ENCODE measurements at places on chromosomes 3 and 15.

- DNase-seq = no peak
These were observed 19.7 kb downstream of the TBC1D2B start for GRCh38 chr15:78057803-78058202.

GRCh38 chr15:78170848-78171773, 21.9 kb downstream of the IDH3A start:
- no peak for DNase-seq

DNA sequence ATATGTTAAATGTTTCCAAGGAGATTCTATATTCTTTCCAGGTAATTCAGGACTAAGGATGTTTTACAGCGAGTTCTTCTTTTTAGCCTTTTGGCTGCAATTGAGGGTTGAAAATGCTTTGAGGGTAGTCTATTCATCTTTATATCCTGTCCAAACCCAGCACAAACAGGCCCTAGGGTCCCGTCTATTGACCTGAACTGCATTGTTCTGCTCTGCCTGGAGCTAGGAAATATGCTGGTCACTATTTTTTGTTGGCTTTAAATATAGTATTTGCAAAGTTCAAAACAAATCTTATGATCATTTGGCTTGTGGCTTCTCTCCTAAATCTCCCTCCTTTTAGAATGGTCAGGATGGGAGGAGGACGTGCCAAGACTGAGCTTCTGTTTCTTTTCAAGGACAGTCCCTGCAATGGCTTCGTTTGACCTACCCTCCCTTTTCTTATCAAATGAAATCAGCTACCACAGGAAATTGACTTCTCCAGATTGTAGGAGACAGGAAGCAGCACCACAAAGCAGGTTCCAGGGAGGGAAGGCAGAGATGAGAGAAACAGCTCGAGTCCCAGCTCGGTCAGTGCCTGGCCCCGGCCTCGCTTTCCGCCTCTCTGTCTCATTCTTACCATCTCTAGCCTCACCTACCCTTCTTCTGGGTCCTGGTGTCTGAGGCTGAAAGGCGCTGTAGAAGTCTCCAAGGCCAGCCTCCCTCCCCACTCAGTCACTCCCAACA, 27.6 kb upstream of the NRROS start:
- DNase-seq = no peak

DNA sequence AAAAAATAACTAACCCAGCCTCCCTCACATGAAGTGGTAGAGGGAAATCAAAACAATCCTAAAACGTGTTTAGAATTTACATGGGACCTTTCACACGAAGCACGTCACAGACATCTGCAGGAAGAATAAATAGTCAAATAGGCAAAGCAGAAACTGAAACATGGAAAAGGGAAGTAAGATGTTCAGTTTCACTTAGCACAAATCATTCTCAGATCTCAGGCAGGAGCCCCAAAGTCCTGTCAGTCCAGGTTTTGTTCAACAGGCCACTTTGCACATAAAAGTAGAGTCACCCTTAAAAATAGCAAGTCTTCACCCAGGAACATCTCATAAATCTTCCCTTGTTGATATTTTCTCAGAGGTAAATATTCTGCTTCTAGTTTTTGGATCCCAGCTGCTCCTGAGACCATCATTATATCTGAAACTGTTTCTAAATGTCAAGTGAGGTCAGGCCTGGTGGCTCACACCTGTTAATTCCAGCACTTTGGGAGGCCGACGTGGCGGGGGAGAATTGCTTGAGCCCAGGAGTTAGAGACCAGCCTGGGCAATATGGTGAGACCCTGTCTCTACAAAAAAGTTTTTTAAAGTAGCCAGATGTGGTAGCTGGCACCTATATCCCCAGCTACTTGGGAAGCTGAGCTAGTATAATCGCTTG, 1.9 kb downstream of the RUBCN start:
- DNase-seq = no peak

DNA sequence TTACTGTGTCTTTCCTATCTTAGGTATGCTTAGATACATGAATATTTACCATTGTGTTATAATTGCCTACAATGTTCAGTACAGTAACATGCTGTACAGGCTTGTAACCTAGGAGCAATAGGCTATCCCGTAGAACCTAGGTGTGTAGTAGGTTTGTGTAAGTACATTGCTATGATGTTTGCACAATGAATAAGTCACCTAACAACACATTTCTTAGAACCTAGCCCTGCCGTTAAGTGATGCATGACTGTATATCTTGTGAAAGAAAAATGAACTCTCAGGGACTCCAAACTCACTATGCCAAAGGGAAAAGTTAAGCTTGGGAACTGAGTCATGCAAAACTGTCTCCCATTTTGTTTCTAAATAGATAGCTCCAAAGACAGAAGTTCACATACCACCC, 91.5 kb upstream of the ACP3 start:
- no peak for DNase-seq

DNA sequence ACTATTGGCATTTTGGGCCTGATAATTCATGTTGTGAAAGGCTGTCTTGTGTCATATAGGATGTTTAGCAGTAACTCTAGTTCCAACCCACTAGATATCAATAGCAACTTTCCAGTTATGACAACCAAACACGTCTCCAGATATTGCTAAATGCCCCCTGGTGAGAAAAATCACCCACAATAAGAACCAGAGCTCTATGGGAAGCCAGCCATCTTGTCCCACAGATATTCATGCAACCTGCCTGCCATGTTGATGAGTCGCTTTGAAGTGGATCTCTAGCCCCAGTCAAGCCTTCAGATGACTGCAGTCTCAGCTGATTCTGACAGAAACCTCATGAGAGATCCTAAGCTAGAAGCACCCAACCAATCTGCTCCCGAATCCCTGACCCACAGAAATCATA, 5.6 kb upstream of the TNIK start:
- no peak for DNase-seq

DNA sequence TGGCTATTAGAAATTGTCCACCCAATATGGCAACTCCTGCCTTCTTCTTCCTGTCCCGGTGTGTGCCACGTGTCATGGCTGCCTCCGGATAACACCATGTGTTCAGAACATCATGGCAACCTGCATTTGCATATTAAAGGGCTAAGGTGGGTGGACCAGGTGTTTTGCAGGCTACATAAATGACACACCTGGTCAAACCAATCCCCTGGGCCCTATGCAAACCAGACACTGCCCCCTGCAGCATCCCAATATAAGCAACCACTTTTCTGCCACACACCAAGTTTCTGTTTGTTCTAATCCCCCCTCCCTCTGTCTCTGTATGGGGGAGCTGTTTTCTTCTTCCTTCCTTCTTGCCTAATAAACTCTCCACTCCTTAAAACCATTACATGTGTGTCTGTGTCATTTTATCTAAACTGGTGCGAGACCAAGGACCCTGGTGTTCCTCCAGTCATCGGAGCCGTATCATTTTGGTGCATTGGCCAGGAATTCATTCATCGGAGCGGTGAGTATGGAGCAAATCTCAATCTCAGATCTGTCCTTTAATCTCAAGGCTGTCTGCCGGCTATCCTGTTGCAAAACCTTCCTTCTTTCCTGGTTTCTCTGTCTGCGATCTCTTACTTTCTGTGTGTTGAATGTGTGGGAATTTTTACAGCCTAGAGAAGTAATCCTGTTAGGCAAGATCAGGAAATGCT, 44.5 kb downstream of the NCEH1 start:
- DNase-seq = no peak

- no peak for DNase-seq
These were observed 68.0 kb upstream of the XCR1 start for GRCh38 chr3:46095307-46095706.

- DNase-seq = no peak
These were observed 425 bp upstream of the FYTTD1 start for GRCh38 chr3:197749315-197749600.

DNA sequence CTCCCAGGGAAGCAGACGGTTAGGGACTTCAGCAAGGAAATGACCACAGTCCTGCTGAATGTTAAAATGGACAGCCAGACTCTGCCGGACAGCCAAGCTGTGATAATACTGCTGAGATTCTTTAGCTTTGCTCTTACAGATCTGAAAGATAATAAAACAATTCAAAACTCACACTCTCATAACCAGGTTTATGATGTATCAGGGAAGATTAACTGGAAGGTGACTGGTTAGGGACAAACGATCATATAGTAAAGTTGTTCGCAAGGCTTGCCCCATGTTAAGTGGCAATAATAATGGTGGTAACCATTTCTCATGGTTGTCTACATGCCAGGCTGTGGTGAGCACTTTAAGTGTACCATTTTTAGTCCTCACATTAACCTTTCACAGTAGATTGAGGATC, 44.3 kb upstream of the TSPAN3 start:
- DNase-seq = no peak

DNA sequence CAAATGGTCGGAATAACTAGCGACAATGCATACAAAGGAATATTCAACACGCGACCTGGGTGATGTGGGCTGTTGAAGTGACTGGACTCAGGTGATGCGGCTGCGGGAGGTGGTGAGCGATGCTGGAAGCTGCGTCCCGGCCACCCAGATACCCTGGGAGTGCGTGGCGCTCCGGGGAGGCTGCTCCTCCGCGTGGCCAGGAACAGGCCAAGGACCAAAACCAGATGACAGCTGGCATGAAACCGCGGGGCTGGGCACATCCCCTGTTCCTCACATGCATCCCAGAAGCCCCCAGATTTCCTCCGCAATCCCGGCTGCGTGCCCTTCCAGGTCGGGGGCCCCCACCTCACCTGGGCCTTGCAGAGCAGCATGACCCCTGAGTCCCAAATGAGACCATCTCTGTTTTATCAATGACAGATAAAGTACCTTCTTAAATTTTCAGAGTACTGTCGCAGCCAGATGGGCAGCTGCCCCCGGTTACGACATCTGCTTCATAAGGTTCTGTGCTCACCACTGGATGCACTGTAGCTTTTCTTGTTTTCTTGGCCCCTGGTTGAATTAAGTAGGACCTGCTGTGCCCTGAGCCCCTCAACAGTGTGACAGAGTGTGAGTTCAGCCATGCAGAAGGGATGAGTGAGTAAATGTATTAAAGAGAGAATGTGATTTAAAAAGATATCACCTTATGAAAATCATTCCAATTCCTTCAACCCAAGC, 278.2 kb downstream of the GABRG3 start:
- no peak for DNase-seq

GRCh38 chr15:57152666-57153539, 223.4 kb upstream of the CGNL1 start:
- no peak for DNase-seq

DNA sequence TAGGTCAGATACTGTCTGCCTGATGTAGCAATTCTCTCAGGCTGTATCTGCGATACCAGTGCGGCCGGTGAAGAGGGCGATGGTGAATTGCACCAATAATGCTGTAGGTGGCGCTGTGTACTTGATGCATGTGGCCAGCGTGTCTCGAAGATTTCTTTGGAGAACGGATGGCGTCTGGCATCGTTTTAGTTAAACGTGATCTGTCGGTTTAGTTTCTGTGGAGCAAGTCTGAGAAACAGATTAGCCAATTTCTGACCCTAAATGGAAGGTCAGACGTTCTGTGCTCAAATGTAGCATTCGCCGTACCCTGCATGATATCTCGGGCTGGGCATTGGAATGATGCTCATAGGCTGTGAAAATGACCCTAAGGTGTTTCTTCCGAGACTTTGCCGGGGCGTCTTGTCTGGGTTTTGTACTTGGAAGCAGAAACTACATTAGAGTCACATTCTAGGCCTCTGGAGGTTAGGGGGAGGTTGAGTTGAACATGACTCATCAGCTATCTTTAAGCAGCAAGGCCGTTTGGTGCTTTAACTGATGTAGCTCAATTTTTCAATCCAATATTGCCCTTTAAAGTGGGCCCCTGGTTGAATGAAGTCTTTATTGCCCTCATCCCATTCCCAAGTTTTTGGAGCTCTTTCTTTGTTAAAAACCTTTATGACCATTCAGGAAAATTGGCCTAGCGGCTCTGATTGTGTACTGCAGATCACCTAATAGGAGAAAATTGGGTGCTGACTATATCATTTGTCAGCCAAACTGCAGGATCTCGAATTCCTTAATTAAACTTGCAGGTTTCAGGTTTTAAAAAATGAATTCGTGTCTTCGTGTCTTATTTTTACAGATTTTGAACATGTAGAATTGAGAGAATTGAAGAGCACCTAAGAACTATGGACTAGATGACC, 80.0 kb downstream of the SQOR start:
- DNase-seq = no peak

GRCh38 chr3:44802011-44802410, 40.4 kb downstream of the KIF15 start:
- no peak for DNase-seq

DNA sequence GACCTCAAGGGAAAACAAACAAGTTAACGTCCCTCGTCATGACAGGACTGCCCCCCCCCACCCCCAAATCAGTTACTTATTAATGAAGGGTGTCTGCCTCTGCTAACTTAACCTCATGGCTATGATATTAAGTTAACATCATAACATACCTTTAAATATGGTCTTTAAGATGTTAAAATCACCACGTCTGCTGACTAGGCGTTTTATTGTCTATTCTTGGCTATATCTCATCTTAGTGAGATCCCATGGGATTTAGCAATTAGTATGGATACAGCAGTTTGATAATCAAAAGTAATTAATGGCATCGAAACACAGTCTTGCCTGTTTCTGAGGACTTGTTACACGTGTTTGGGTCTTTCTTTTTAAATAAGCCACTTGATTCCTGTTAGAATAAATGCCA, 186.9 kb downstream of the FOXB1 start:
- no peak for DNase-seq

- DNase-seq = no peak
These were observed 38.7 kb downstream of the RTP4 start for GRCh38 chr3:187406927-187407326.

- DNase-seq = no peak
These were observed 229.3 kb downstream of the MCTP2 start for GRCh38 chr15:94460624-94461023.

DNA sequence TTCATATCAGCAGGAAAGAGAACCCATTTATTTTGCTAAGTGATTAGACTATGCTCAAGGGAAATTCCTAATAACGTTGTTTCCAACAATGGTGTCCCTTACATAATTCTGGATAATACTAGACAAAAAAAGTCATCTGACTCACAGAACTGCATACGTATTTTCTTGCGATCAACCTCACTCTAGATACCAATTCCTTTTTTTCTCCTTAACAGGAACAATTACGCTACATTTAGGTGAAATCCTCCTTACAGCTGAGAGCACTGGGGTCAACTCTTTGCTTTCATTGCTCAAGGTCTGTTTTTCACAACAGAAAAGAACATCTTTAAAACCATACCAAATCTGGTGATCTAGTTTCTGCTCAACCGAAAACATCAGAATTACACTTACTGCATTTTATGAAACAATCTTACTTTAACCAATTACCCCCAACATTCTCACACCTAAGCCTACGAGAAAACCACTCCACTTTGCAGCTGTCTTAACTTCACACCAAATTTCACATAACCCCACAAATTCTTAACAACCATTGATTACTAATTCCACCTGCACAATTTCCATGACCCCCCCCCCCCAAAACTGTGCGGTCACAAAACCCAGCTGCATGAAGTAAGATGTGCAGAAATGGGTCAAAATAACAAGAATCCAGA, 61.2 kb upstream of the ICE2 start:
- DNase-seq = no peak

DNA sequence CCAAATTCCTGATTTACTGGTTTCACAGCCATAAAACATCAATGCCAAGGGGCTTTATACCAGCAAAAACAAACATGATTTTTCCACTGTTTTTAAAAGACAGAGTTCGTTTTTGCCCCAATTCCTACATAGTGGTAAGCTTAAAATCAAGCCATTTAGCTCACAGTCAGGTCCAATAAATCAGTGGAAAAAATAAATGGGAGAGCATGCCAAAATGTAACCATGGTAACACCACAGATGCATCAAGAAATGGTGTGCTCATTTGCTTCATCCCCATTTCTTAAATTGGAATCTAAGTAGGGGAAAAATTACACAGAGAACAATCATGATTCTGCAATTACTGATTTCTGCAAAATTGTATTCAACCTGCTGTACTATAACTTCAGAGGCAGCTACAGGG, 418.8 kb downstream of the MAGI1 start:
- no peak for DNase-seq

Data from stimulated activated CD8-positive, alpha-beta memory T cell treated with anti-CD3 and anti-CD28 coated beads, Interleukin-7, amount 100 ng/mL, for 1 hour (primary cell).